ENCODE measurements at places on chromosomes 13 and 19.

- no peak for DNase-seq
These were observed 1.7 kb downstream of the TBXA2R start for GRCh38 chr19:3604987-3605343.

- no peak for DNase-seq
These were observed 34.2 kb downstream of the RUBCNL start for GRCh38 chr13:46352805-46353204.

DNA sequence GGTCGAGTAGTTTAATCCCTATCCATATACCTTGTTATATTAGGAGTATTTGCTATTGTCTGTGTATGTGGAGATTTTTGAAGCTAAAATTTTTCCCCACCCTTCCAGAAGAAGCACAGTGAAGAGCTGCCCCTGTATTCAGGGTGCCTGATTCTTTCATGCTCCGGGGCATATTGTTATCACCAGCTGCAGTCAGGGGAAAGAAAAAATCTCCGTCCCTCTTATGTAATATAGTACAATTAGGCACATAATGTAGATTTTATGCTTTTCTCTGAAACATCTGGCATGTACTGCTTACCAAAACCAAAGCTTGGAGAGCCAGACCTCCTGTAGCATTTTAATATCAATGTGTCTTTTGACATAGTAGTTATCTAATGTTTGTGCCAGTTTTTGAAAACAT, 214.9 kb upstream of the EDNRB start:
- DNase-seq, result peak; percentile 13

- DNase-seq, result no peak
These were observed 45.0 kb downstream of the LACC1 start for GRCh38 chr13:43924549-43925245.

DNA sequence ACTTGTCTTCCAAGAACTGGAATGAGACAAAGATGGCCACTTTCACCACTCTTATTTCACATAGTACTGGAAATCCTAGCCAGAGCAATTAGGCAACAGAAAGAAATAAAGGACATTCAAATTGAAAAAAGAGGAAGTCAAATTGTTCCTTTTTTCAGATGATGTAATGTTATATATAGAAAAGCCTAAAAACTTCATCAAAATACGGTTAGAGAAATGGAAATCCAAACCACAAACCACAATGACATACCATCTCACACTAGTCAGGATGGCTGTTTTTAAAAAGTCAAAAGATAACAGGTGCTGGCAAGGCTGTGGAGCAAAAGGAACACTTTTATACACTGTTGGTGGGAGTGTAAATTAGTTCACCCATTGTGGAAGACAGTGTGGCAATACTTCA, 113.3 kb upstream of the SPRY2 start:
- DNase-seq, result no peak

- no peak for DNase-seq
These were observed 14.6 kb upstream of the ASF1B start for GRCh38 chr19:14150770-14151661.

DNA sequence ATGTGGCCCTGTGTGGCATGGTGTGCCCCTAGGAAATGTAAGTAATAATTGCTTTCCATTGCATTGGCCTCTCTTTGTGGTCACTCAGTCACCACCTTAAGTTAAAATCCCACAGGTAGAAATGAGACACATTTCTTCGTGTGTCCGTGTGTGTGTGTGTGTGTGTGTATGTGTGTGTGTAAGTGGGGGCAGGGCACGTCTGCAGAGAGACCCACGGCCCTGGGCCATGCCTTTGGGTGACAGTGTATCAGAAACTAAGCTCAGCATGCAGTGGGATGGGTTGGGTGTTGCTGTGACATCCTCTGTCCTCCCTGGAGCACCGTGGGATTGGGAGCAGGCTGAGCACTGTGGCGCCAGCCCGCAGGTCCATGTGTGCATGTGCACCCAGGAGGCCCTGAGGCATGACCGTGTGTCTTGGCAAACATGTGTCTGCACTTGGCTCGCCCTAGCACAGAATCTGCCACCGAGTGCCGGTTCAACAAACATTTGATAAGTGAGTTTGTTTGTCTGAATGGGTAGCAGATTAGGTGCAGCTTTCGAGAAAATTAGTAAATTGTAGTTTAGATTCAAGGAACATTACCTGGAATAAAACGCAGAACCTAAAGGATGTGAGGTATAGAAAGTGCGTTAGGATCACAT, 91.8 kb downstream of the WTIP start:
- no peak for DNase-seq

DNA sequence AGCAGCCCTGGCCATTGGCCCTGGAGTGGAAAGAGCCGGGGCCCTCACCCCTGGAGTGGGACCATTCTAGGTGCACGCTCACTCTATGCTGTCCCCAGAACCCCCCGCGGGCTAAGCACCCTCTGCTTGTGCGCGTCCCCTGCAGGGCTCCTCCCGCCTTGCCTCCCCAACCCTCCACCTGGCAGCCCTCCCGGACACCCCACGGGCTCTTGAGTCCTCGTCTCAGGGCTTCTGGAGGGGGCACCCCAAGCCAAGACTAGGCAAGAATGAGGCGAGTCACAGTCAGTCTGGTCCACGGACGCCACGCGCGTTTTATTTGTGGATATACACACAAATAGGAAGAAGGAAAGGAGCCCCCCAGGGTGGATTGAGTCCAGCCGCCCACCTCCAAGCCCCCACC, 7.0 kb upstream of the TMEM161A start:
- DNase-seq, result no peak

DNA sequence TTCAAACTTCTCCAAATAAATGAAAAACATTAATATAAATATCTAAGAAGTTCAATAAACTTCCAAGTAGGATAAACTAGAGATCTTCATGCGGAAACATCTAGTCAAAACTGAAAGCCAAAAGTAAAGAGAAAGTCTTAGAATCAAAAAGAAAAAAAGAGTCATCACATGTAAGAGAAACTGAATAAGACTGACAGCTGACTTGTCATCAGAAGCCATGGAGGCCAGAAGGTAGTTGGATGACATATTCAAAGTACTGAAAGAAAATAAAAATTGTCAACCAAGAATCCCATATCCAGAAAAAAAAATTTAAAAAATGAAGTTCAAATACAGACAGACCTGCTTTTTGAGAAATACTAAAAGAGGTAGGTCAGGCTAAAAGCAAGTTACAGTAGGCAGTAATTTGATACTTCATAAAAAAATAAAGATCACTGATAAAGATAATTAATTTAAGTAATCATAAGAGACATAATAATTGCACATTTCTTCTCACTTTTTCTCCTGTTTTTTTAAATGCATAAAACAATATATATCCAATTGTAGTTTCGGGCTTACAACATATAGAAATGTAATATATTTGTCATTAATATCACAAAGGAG, 327.6 kb upstream of the PCDH9 start:
- DNase-seq, result no peak

- DNase-seq, result no peak
These were observed 285.8 kb downstream of the MYO16 start for GRCh38 chr13:108915095-108915633.

DNA sequence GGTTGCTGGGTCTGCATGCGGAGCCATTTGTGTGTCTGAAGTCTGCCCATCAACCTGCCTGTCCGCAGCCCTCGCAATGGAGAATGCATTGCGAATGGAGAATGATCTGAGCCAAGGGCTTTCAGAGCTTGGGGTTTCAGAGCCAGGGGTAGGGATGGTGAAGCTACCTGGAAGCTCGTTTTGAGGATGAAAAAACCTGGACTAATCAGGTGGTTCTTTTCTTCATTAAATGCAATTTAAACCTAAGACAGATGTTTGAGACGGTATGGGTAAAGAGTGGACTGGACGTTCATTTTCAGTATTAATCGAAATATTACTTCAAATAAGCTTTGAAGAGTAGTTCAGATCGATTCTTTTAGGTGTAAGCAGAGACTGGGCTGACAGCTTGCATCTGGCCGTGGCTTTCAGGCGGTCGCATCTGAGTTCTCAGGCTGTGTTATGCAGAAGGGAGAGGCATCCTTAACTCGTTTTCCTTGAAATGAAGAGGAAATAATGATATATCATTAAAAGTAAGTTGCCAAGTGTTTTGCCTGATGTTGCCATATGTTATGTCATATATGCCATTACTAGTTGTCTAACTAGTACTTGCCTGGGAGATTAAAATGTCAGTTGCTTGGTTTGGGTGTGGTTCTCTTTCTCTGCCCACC, 801 bp downstream of the MCF2L start:
- no peak for DNase-seq

GRCh38 chr13:71786875-71787274, 80.1 kb downstream of the DACH1 start:
- DNase-seq, result no peak

DNA sequence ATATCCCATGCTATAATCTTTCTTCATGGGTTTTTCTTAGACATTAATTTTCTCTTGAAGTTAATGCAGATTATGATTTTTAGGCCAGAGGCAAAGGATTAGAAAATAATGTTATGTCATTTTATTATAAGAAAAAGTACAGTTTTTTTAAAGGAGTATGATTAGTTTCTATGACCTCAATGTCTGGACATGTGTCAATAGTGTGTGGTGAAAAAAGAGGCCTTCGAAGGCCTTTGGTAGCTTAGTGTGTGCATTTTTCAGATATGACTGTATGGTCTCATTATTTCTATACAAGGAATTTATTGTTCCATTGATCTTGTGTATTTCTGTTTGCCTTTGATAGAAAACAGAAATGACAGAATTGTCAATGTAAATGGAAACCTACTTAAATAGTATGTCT, 195.6 kb downstream of the GPC5 start:
- no peak for DNase-seq

GRCh38 chr13:93766719-93767118, 540.1 kb downstream of the GPC6 start:
- no peak for DNase-seq

DNA sequence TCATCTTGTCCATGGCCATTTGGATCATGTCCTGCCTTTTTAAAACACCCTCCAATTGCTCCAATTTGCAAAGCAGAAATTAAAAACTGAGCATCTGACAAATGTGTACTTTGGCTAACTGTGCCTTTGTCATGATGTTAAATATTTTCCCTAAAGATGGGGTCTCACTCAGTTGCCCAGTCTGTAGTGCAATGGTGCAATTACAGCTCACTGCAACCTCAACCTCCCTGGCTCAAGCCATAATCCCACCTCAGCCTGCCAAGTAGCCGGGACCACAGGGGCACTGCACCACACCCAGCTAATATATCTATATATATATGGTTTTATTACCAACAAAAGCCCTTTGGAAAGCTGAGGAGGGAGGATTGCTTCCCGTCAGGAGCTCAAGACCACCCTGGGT, 782.7 kb downstream of the UQCRFS1 start:
- DNase-seq, result no peak

- no peak for DNase-seq
These were observed 128.7 kb downstream of the UQCRFS1 start for GRCh38 chr19:29084266-29084665.

DNA sequence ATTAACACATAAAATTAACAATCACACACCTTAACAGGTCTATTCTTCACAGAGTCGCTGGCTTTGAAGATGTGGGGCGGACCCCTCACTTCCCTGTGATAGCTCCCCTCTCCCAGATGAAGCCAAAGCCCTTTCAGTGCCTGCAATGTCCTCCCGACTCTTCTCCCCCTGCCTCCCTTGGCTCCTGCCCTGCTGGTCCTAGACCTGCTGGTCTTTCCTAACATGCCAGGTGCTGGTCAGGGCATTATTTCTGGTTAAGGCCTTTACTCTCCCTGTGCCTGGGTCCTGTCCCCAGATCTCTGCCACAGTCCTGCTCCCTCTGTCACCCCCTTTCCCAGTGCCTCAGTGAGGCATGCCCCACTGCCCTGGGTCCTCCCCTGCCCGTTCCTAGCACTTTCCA, 12.2 kb downstream of the ERICH6B start:
- no peak for DNase-seq

DNA sequence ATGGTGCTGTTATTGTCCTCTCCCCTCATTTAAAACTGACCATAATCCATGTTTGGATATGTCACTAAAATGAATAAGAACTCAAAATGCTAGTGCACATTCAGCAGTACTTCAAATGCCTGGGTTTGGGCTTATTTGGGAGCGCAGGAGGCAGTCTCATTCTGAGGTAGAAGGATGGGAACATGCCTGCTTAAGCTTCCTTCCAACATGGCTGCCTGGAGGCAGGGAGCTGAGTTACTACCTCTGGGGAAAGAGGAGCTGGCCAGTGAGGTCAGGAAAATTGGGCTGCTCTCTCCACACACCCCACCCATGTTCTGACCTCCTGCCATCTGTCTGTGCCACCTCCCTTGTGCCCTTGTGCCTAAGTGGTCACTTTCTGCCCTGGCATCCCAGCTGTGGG, 85.7 kb downstream of the PTPRS start:
- no peak for DNase-seq

- no peak for DNase-seq
These were observed 3.9 kb downstream of the ACP7 start for GRCh38 chr19:39087907-39088686.

DNA sequence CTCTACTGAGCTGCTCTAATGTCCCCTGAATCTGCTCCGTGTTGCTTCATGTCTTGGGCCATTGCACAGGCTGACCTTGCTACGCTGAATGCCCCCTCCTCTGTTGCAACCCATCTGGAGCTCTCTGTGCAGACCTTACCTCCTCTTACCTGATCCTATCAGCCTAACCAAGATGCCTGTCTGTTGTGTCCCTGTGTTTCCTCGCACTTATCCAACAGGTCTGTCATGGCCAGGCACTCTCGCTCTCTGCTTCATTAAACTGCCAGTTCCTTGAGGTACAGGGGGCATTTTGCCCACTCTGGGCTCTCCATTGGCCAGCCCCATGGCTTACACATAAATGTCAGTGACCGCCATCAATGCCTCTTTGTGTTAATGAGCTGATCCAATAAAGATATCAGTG, 277.7 kb upstream of the TSHZ3 start:
- DNase-seq, result no peak

- no peak for DNase-seq
These were observed 563.7 kb downstream of the EFNB2 start for GRCh38 chr13:105971738-105972137.

- DNase-seq, result no peak
These were observed 93.1 kb downstream of the STOML3 start for GRCh38 chr13:38897521-38897920.

DNA sequence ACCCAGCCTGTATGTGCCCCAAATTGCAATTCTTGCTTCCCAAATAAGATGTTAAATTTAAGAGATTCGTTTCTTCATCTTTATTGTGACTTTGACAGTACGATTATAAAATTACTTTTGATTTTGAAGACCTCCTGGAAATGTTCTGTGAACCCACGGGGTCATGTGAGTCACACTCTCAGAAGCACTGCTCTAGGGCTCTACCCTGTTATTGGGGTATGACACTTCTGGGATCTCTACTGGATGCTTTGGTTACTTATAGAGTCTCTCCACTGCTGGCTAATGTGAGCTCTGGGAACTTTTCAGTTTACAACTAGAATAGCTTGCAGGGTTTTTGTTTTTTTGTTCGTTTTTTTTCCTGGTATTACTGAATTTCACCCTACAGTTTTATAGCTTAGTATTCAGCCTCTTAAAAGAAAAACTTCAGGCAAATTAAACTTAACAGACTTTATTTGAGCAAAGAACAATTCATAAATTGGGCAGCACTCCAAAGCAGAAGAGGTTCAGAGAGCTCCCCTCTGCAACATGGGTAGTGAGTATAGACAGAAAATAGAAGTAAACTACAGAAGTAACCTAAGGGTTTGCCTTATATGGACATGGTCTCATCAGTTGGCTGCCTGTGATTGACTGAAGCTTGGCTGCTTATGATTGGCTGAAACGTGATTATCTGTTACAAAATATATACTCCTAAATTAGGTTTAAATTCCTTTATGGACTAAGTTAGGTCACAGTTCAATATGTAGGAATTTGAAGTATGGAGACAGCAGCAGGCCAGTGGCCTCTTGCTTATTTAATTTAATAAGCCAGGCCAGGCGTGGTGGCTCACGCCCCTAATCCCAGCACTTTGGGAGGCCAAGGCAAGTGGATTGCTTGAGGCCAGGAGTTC, 28.5 kb upstream of the PSPC1 start:
- DNase-seq, result no peak

GRCh38 chr19:34806976-34807860, 34.2 kb upstream of the ZNF599 start:
- DNase-seq, result no peak
